ENCODE measurements at places on chromosomes 12 and 14.

GRCh38 chr12:121388421-121388981 is 11.4 kb upstream of the RNF34 start:
- DNase-seq = no peak

DNA sequence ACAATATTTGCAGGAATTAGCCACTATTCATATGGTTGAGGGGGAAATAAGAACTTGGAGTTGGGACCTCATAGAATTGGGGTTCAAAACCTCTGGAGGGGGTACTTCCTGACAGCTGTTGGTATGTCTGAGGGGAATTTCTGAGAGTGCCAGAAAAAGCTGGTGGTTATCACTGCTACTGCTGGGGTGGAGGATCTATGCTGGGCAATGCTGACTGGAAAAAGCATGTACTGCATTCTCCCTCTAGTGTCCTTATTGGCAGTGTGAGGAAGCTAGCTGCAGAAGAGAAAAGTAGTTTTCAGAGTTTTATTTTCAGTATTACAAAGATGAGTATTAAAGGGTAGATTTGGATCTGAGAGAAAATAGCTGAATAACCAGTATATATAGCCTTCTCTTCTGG is 88.8 kb downstream of the FUT8 start:
- DNase-seq = no peak

- DNase-seq = no peak
Observed at GRCh38 chr14:58717813-58718212, 80.1 kb downstream of the DACT1 start.

- DNase-seq = no peak
Observed at GRCh38 chr14:87059060-87059839, 933.7 kb downstream of the GALC start.

DNA sequence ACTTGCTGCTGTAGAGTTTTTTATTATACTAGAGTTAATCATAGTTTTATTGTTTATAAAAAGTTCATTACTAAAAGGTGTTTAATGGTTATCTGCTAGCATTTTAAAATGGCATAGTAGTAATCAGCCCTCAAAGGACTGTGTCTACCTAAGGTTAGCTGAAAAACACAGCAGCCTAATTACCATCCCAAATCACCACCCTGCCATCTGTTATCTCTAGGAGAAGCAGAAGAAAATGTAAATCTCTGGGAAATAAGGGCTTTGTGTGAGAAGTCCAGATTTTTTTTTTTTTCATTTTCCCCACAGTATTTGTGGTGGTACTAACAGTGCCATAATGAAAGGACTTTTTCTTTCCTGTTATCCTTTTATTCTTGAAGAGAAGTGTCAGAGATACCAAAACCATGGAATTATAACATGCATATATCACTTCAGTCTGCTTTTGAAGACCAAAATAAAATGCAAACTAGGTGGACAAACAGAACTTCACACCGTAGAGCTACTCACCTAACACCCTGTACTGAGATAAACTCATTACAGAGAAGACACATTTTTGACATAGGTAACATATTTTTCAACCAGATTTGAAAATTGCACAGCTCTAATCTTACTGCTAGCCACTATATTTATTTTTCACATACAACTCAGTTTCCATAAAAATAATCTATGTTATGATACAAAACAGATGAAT is 876.2 kb downstream of the C12orf50 start:
- DNase-seq = no peak

DNA sequence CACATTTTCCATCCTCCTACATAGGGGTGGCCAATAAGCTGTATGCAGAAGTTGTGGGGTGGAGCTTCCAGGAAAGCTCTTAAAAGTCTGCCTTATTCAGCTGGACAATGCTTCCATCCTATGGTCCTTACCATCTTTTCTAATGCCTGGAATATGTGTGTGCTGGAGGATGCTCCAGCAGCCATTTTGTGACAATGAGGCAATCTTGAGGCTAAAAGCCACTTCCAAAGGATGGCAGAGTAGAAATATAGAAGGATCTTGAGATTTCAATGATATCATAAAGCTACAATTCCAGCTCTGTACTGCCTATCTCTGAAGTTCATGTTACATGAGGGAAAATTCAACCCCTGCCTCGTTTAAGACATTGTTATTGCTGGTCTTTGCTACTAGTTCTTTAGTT is 95.7 kb downstream of the APAF1 start:
- no peak for DNase-seq

DNA sequence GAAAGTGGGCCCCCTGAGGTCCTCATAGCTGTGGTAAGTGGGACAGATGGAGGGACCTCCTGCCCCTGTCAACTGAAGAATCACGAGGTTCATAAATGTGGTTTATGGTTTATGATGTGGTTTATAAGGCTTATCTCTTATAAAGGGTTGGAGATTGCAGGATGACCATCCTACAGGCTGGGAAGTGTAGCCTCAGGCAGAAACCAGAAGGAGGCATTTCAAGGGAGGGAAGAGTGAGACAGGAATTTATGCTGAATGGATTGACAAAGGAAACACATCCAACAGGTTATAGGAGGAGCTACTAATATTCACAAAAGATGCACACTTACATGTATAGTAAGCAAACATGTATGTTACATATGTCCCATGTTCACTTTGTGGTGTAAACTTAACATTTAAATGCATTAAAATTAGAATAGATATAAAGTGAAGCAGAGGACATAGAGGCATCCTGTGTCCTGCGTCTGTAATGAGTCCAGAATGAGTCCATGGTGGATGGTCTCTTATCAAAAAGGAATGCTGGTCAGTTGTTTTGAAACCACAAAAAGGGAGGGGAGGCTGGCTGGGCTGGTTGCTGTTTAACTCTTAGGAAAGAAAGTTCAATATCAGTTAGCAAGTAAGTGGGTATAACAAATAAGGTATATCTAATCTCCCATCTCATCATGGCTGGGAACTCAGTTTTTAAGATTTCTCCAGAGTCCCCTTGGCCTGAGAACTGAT is 149.0 kb upstream of the RMST start:
- DNase-seq = no peak

DNA sequence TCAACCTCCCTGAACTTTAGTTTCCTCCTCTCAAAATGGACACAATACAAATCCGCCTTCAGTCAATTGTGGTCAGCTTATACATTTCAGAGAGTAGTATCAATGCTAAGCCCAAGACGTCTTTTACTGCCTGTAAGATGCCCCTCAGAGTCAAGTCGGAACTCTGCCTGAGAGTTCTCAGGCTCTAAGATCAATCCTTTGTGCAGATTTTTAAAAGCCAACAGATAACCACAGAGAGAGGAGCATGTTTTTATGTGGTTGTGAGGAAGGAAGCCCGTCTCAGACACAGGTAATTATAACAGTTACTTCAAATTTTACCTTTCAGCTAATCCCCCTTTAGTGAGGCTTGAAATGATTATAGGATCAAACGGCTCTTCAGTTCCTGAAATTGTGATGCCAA is 91.6 kb downstream of the HELB start:
- DNase-seq = no peak

DNA sequence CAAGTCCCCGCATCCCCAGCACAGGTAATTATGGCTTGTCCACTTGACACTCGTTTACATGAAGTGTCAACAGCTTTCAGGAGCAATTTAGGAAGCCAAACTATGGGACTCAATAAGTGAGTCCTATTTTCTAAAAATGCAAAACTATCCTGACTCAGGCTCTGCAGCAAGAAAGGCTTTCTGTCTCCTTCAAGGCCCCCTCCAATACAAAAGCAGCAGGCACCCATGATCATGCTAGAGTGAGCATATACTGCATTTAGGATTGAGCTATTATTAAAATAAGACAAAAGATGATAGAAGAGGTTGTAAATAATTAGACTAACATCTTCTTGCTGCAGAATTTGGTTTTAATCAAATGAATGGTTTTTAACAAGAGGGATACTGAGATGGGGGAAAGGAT is 3.2 kb downstream of the SIX6 start:
- no peak for DNase-seq

DNA sequence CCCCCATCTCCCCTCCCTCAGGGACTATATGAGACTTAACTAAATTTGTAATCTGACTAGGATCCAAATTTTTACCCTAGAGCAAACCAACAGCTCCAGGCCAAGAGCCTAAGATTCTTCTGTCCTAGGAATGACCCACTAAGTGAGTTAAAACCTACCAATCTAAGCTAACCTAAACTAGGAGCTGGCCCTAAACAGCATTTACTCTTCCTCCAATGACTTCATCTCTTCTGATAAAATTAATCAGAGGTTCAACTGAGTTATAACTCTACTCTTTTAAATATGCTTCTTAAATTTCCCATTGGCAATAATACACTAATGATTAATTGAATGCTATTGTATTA is 39.9 kb upstream of the TMPO start:
- DNase-seq = no peak

DNA sequence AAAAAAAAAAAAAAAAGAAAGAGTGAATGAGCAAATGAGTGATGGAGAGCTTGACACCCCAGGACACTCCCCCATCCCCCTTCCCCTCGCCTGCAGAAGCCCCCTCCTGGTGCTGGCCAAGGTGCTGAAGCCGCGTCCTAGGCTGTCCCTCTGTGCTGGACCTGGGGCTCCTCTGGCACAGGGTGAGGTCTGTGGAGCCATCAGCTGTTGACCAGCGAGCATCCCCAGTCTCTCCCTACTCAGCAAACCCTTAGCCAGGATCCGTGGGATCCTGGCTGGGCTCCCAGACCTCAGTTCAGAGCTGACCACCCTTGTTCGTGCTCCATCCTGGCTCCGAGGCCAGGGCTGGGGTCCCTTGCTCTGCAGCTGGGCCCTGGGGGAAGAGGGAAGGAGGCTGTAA is 5.4 kb upstream of the KIF26A start:
- DNase-seq = no peak

GRCh38 chr12:107318556-107318805 is 225.1 kb upstream of the CRY1 start:
- DNase-seq = no peak

- DNase-seq = no peak
Observed at GRCh38 chr12:795305-795704, 42.9 kb downstream of the WNK1 start.

GRCh38 chr12:102948941-102949352 is 8.5 kb upstream of the ASCL1 start:
- no peak for DNase-seq

- no peak for DNase-seq
Observed at GRCh38 chr14:36028218-36028617, 148.3 kb downstream of the PTCSC3 start.

DNA sequence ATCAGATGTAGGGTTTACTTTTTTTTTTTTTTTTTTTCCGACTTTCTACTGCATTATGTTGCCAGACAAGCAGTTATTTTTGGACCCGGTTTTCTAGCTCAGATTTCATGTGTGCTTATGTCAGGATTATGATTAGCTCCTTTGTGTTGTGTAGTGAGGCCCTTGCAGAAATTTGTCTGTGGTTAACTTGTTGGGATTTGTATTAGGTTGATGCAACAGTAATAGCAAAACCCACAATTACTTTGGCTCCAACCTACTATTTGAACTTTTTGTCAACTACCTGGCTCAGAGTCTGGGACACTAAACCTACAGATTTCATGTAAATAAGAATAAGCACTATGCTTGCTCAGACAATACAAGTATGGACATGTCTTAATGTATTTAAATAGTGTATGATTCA is 44.1 kb upstream of the KCNJ8 start:
- DNase-seq = no peak

DNA sequence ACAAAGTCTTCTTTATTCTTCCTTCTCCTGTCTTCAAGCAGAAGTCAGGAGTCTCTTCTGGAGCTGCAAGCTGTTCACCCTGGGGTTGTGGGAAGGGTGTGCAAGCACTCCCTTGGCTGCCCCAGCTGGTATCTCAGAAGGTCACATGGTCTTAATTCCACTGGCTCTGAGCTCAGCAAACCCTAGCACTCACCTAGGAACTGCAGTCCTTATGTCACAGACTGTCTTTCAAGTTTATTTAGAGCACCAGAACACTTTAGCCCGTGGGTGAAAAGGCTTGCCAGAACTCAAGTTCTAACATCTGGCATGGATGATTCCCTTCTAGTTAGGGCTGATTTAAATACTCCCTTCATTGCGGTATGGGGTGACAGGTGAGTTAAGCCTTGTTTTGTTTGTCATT is 379.0 kb downstream of the CCER1 start:
- DNase-seq = no peak

DNA sequence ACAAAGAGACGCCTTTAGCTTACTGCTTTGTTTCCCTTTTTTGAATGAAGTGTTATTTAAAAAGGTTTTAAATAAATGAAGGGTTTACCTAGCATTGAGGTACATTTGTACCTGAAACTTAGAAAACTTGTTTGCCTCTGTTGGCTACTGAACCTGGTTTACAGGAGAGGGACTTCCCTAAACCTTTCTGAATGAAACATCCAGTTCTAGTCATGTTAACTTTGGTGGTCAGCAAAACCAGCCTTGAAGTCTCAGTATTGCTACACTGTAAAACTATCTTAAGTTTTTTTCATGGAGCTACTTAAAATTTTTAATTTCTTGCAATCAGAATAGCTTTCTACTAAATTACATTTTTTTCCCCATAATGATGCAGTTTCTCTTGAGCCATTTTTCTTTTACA is 38.2 kb downstream of the RASSF8 start:
- no peak for DNase-seq

DNA sequence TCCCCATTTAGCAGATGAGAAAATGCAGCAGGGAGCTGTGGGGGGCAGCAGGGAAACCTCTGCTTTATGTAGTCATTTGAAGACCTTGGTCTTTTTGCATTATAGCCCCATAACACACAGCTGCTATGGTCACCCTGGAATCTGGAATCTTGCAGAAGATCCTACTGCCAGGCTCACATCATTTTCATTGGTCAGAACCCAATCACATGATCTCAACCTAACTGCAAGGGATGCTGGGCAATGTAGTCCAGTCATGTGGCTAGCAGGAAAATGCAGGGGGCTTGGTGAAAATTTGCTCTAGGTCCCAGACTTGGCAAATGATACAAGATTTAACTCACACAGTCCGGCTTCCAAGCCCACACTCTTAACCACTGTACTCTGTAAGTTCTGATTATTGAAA is 1028.7 kb downstream of the AACS start:
- no peak for DNase-seq

DNA sequence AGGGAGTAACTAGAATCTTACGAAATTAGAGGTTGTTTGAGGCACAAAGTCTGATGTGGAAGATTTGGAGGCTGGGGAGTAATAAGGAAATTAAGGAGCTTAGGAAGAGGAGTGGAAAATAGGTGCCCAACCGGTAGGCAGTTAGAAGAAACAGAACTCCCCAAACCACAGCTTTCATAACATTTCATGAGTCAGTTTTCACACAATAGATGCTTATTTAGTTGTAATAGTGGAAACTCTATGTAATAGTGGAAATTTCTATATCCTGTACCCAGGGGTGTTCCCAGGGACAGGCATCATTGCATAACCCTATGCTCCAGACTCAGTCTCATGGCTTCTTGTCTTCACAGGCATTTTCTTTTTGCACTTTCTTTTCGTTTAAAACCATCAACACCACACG is 8.3 kb downstream of the C3AR1 start:
- DNase-seq = no peak
